ENCODE measurements at places on chromosomes 7 and 10.

- no peak for DNase-seq
These were observed 31.2 kb downstream of the CCDC126 start for GRCh38 chr7:23628370-23628769.

DNA sequence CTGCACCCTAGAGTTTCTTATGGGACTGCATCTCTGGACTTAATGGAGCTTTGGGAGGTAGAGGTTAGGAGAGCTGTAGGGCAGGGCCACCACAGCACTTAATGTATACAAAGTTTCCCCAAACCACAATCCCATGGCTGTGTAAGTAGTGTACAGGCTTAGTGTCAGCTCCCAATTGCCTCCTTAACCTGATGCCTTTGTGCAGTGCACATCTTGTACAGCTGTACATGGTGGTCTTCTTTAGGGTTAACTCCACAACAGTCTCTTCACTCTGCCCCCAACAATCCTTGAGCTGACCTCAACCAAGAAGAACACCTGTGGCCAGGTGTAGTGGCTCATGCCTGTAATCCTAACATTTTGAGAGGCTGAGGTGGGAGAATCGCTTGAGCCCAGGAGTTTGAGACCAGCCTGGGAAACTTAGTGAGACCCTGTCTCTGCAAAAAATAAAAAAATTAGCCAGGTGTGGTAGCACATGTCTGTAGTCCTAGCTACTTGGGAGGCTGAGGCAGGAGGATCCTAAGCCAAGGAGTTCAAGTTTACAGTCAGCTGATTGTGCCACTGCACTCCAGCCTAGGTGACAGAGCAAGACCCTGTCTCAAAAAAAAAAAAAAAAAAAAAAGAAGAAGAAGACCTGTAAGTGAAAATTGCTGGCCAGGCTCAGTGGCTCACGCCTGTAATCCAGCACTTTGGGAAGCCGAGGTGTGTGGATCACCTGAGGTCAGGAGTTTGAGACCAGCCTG is 6.8 kb downstream of the PLAU start:
- no peak for DNase-seq

GRCh38 chr10:34962866-34963265 is 127.3 kb downstream of the CUL2 start:
- no peak for DNase-seq

- no peak for DNase-seq
These were observed 5.2 kb downstream of the INPP5A start for GRCh38 chr10:132542819-132543218.

DNA sequence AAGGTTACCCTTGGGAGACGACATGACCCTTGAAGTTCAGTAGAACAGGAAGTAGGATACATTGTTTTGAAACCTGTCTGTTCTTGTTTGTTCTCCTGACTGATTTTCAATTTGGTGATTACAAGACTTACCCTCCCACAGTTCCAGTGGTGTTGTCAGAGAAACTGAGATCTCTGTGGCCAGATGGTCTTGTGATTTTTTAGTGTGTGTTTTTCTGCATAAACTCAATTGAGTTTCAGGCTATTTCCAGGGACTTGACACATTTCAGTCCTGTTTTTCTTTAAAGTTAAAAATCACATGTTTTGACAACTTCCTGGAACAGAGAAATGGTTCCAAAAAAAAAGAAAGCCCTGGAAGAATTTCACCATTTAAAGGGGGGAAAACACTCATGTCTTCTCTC is 22.3 kb downstream of the PIK3CG start:
- no peak for DNase-seq

All from stimulated activated CD8-positive, alpha-beta memory T cell treated with anti-CD3 and anti-CD28 coated beads, Interleukin-15, amount 100 ng/mL, for 48 hours (primary cell).